ENCODE measurements at places on chromosomes 1 and 21. TPM values are rescaled to one million over a fixed set of nuclear protein-coding genes. Genes with fewer than 3 reads are reported as not detected.

DNA sequence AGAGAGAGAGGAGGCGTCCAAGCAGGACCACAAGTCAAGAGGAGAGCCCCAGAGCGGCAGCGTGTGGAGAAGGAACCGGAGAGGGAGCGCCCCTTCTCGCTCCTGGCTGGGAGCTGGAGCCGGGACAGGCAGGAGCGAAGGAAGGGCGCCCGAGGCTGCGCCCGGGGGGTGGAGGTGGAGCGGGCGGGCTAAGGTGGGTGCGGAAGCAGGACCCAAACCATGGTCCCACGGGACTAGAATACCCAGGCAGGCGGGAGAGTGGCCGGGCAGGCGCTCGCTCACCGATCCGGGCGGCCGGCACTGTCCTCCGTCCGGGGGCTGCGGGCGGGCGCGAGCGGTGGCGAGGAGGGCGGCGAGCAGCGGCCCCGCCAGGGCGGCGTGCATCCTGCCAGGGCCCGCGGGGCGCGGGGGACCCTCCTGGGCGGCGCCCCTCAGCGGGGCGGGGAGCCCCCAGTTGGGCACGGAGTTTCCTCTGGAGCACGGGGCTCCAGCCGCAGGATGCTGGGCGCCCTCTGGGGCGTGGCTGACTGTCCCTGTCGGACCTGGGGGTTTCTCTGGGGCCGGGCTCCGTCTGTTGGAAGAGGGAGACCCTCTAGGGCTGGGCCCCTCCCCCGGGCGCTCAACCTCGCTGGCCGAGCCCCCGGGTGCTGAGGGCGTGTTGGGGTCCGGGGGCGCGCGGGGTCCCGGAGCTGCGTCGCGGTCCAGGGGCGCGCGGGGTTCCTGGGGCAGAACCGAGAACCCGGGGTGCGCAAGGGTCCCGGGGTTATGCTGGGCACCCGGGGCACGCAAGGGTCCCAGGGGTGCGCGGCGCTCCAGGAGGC lies 569 bp downstream of the TRABD2B start:
- no peak for DNase-seq

GRCh38 chr1:215992620-215993019 lies 425.5 kb downstream of the KCTD3 start:
- DNase-seq = no peak

Gene H3-3A
- total RNA-seq = 76.6 TPM

Gene DMBX1
- not detected for total RNA-seq

DNA sequence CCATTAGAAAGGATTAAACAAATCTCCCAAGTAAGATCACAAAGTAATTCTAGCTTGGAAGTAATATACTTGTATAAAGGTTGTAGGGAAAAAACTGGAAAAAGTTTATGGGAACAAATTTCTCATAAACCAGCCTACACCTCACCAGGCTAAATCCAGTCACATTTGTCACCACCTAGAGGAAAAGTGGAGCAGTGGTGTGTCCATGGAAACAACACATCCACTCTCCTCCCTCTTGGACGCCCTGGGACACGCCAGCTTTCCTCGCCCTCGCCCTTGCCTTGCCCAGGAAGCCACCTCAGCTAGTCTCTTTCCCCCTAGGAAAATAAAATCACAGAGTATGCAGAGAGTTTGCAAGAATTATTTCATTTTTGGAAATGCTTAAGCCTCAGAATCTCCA lies 2.2 kb downstream of the PALMD start:
- peak; percentile 39 for DNase-seq

- no peak for DNase-seq
These were observed 20.2 kb downstream of the THEM4 start for GRCh38 chr1:151888972-151889570.

Gene C2CD4D
- total RNA-seq = not detected

- DNase-seq = no peak
These were observed 7.5 kb upstream of the NCF2 start for GRCh38 chr1:183597656-183598347.

Gene PDC
- total RNA-seq = not detected

DNA sequence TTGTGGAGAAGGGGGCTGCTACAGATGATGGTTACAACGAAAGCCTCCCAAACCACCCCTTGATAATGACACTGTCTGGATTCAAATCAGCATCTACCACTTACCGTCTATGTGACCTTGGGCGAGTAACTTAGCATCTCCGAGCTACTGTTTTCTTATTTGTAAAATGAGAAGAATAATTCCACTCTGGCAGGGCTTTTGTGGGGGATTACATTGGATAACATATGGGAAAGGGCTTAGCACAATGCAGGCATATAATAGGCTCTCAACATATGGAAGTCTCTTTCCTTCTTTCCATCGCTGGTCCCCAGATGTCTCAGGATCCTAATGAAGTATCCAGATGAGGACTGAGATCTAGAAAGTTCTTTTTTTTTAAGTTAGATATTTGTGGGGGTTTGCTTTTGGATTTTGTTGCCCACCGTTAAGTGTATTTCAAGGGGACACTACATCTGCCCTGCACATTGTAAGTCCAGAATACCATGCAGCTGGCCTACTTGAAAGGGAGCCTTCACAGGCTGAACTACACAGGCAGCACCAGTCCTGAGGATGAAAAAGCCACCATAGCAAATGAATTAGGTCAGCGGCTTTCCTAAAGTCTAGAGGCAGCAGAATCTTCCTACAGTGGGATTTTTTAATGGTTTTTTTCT lies 172.2 kb upstream of the IRF2BP2 start:
- DNase-seq = no peak

GRCh38 chr1:67420835-67421492 lies 9.2 kb downstream of the SERBP1 start:
- DNase-seq = no peak

DNA sequence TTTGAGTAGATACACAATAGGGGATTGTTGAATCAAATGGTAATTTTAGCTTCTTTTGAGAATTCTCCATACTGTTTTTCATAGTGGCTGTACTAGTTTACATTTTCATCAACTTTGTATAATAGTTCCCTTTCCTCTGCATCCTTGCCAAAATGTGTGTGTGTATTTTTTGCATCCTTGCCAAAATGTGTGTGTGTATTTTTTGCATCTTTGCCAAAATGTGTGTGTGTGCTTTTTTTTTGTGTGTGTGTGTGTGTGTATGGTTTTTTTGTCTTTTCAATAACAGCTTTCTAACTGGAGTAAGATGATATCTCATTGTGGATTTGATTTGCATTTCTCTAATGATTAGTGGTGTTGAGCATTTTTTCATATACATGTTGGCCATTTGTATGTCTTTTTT lies 105.4 kb downstream of the ATP6V1G3 start:
- DNase-seq = no peak

Gene RNASEL
- total RNA-seq = 3.3 TPM

Gene HORMAD1
- total RNA-seq = 0.92 TPM

DNA sequence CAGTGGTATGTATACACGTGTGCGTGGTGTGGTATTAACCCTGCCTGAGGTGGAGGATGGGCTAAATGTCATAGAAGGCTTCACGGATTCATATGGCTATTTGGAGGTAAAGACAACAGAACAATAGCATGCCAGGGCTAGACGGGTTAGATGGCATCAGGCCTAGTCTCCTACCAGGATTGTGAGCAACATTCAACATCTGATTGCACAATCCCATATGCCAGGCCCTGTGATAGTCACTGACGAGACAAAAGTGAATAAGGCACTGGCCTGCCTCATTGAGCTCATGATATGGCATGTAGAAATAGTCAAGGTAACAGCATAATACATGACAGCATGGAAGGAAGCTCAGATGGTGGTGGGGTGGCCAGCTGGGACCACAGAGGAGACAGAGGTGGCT lies 167.1 kb upstream of the BEND5 start:
- DNase-seq = no peak

DNA sequence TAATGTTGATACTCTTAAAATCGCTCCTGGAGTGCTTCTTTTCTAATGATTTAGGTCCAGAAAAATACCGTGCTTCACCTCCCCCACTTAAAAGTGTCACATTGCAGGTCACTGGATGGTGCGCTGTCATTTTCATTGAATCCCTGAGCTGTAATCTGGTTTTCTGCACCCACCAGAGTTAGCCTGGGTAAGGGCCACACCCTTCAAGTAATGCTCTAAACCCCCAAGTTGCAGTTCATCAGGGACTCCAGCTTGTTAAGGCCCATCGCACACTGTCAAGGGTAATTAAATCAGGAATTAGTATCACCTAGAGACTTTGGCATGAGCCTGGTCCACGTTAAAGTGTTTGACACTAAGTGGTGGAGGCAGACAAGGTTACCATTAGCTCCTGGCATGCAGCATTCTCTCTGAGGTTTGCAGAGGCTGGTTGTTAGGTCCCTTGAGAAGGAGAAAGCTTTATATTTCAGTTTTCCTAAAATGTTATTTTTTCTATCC lies 34.0 kb downstream of the ASTN1 start:
- no peak for DNase-seq

All from liver (tissue), 10 donors.